Inflammatory macrophage (primary cell): ENCODE measurements at places on chromosomes 4 and X.

GRCh38 chr4:87359258-87359657 is 31.7 kb downstream of the HSD17B11 start:
- no peak for DNase-seq

- peak; percentile 42 for DNase-seq
These were observed 46.6 kb downstream of the MAP7D3 start for GRCh38 chrX:136204571-136204970.

DNA sequence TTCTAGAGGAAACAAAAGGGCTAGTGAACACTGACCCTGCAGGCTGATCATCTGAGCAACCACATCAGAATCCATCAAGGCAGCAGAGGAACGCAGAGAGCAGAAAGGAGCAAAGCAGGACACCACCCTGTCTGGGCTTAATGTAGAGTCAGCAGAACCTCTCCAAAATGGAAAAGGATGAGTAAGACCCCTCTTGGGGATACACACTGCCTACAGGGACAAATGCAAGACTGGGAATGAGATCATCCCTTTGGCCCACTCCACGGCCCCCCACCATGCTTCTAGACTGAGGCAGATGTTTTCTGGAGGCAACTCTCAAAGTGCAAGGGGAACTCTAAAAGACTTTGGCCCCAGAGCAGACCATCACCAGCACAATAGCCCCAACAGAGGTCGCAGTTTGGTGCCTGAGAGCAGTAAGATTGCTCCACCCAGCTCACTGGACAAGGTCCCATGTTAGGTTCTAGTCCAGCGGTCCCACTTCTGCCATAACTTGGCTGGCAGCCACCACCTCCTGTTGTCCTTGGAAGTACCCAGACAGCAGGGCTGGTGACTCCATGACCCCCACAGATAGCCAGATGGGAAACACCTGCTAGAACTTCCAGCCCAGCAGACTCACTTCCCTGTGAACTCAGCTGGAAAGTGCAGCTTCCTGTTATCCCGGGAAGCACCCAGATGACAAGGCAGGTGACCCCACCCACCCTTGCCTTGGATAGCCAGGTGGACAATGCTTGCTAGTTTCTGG is 372.7 kb downstream of the INPP4B start:
- DNase-seq: no peak

DNA sequence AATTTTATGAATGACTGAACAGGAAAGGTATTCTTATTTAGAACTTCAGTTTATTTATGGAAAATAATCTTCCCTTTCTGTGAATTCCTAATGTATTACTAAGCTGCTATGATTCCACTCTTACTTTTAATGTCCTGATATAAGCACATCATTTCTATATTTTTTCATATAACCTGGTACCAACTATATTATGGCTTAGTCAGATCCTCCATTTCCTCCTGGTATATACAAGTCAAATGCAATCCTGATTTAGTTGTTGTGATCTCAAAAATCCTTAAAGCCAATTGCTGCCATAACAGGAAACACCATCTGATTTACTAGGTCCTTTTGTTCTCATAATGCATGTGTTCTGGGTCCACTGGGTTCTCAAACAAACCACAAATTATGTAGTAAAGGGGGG is 26.8 kb downstream of the TRMT2B start:
- DNase-seq: no peak

DNA sequence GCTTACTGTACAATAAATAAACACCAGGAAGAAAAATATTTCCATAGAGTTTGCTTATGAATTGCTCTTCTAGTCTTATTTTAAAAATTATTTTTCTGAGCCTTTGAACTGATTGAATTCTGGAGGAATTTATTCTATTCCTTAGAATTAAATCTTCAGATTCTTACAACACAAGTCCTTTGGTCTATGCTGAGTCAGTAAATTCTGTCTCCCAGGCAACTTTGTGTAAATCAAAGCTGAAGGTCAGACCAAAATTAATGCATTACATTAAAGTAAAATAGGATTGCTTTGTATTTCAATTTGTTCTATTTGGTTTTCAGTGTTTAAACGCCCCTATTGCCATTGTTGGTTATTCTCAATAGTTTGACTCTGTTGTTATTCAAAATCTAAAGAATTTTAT is 26.8 kb upstream of the STPG2 start:
- DNase-seq: no peak

- no peak for DNase-seq
These were observed 58.3 kb upstream of the SMARCA5 start for GRCh38 chr4:143455211-143455610.

GRCh38 chr4:90798948-90799347 is 671.8 kb downstream of the CCSER1 start:
- DNase-seq: no peak

DNA sequence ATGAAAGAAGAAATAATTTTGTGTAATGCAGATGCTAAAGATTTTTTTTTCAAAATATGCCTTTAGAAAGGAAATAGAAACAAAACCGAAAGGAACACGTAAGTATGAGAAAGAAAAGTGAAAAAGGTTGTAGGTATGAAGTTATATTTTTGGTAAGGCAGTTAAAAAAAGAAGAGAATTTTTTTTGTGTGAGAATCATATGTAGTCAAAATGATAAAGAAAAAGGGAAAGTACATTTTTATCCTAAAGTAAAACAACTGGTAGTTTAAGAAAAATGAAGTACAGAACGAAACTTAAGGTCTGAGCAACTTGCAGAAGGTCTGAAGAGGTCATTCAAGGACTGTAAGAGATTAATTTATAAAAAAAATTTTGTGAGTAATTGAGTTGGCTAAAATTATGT is 164.0 kb upstream of the TRAM1L1 start:
- no peak for DNase-seq

DNA sequence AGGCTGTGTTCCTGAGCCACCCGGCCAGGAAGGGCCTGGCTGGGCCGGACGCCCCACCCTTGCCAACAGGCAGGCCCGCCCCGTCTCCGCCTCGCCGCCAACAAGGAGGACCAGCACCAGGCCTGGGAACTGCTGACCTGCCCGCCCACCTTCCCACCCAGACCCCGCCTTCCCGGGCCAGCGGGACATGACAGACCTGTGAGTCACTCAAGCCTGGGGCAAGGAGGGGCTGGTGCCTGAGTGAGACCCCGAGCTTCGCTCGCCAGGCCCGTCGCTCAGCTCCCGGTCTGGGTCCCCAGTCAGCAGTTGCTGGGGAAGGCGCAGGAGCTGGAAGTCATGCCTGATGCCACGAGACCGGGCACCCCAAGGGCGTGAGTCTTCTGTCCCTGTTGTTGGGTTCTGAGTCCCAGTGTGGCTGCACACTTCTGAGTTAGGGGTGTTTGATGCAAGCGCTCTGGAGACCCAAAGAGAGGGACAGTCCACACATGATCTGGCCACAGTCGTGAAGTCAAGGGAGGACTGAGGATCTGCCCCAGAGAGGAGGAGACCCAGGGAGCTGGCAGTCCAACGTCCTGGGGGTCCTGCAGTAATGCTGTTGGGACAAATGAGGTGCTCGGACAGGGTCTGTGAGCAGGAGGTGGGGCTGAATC is at the start of gene DNASE1L1:
Gene DNASE1L1, minus strand, starts transcription at position 33 of the 650 bp plus-strand sequence. CDS start 3,686 bp downstream, outside the sequence.
- peak; percentile 88 for DNase-seq

DNA sequence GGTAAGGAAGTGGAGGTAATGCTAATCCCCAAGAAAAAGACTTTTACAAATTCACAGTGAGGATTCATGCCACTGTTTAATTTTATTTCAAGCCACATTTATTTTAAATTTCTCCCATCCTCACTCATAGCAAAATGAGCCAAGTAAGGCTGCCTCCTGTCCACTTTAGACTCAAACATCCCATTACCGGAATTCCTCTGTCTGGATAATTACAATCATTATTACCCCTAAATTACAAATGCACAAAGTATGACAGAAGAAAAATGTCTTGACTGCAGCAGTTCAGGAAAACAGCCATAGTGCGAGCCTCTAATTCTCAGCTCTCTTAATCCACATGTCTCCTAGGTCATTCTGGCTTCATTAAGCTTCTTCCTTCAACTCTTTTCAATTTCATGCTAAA is 57.0 kb downstream of the MAPK10 start:
- DNase-seq: no peak

- no peak for DNase-seq
These were observed 1312.6 kb downstream of the PCDH18 start for GRCh38 chr4:136219592-136220125.

DNA sequence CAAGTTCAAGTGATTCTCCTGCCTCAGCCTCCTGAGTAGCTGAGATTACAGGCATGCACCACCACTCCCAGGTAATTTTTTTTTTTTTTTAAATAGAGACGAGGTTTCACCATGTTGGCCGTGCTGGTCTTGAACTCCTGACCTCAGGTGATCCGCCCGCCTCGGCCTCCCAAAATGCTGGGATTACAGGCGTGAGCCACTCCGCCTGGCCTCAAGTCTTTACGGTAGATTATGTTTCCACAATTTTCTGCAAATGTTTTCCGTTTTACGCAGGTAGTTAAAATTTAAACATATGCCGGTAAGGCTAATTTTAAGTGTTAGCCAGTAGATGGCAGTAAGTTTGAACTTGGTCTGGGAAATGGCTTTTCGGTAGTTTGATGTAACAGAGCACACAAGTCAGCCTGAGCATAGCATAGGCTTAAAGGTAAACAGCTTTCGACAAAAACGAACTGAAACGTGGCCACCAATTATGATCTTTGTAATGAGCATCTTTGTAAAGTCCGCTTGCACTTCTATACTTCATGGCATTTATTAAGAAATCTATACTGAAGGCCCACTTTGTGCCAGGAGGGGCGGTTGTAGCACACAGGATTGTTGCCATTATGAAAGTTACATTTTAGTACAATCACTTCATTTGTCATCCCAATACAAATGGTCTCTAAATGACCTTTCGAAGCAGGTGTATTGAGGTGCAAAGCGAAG is 31.1 kb downstream of the CCKAR start:
- peak; percentile 46 for DNase-seq

- no peak for DNase-seq
These were observed 1290.8 kb upstream of the PABPC4L start for GRCh38 chr4:135492439-135492838.

- DNase-seq: no peak
These were observed 48.4 kb upstream of the PRPS1 start for GRCh38 chrX:107579956-107580355.

GRCh38 chrX:101658661-101659491 is 774 bp downstream of the ARMCX2 start:
- DNase-seq: peak; percentile 20

- DNase-seq: peak; percentile 88
These were observed 210.0 kb upstream of the STK26 start for GRCh38 chrX:131812847-131813825.

DNA sequence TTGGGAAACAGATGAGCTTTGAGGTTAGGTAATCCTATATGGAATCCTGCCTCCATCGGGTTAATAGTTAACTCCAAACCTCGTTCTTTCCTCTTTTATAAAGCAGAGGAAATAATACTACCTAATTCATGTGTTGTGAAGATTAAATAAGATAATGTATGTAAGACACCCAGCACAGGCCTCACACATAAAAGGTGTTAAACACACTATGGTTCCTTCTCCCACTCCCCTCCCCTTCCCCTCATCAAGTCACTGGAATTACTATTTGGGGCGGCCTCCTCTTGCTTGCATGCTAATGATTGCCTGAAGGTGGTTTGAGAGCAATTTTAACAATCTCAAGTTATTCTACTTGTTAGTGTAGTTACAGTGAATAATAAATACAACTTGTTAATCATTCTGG is 404.4 kb upstream of the RASGEF1B start:
- no peak for DNase-seq

DNA sequence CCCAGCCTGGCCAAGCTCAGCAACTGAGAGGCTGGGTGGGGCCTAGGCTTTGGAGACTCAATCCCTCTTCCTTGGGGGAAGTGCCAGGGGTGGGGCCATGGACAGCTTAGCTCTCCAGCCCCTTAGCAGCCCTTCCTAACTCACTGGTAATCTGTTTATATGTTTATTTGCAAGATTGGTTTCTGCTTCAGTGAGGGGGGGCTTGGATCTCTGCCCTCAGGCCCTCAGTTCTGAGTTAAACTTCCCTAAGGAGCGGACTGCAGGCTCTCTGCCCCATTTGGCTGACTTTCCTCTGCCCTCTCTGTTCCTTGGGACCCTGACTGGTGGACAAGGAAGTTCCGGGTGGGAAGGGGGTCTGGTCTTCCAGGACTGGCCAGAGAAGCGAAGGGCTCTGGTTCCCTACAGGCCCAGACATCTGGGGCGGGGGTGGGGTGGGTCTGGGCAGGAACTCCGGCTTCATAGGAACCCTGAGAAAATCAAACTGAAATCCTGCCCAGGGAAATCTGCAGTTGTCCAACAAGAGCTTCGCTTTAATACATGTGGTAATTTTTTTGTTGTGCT is 51.4 kb downstream of the NALF2 start:
- no peak for DNase-seq

DNA sequence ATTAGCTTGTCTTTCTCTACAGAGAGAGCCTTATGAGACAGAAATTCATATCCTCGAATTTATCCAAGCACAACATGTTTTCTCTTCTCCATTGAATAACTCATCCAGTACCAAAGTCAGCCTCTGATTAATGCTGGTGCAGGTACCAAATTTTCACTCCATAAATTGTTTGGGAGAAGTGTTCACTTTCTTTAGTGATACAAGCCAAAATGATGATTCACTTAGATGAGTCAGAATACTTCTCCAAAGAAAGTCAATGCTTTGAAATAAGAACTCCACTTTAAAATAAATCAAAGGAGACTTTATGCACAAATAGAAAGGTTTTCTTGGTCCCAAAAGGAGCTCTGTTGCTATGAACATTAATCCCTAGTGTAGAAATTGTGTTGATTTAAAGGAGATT is 60.2 kb downstream of the MAOB start:
- no peak for DNase-seq

GRCh38 chr4:40264995-40265909 is 68.4 kb downstream of the RHOH start:
- DNase-seq: no peak

- DNase-seq: no peak
These were observed 47.4 kb downstream of the FGF2 start for GRCh38 chr4:122873821-122874593.

- DNase-seq: no peak
These were observed 63.7 kb downstream of the HS3ST1 start for GRCh38 chr4:11365039-11365438.
